Stimulated activated CD8-positive, alpha-beta memory T cell treated with anti-CD3 and anti-CD28 coated beads, Interleukin-2, amount 100 ng/mL, for 1 hour (primary cell): ENCODE measurements at places on chromosomes 5 and 9.

- no peak for DNase-seq
Measured at GRCh38 chr5:73417303-73418034, 31.1 kb downstream of the FOXD1 start.

DNA sequence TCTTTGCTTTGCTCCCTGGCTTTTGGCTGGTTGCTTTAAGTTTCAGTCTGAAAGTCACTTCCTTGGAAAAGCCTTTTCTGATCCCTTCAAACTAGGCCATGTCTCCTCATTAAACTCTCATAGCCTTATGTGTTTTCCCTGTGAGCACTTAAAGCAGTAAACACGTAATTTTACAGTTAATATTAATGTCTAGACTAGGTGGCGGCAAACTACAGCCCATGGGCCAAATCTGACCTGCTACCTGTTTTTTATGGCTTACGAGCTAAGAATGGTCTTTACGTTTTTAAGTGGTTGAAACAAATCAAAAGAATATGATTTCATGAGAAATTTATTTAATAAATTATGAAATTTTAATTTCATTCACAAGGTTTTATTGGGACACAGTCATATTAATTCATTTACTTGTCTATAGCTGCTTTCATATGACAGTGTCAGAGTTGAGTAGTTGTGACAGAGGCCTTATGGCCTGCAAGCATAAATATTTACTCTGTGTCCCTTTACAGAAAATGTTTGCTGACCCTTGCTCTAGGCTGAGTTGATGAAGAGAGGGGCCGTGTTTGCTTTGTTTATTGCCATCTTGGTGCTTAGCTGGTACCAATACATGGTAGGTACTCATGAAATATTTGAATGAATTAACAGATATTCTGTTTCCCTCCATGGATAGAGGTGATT, 7.4 kb downstream of the SLC44A1 start:
- no peak for DNase-seq

DNA sequence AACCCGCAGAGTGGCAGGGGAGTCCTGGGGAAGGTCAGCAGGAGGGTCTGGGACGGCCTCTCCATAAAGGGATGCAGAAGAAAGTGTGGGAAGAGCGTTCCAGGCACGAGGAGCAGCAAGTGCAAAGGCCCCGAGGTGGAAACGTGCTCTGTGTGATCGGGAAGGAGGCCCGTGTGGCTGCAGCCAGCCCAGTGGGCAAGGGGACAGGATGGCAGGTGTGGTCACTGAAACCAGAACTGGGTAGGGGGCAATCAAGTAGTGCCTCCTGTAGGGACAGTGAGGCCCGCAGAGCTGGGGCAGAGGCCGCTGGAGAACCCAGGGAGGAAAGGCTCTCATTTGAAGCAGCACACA, 16.3 kb upstream of the LAMC3 start:
- no peak for DNase-seq

GRCh38 chr9:121574774-121575519, 75.3 kb upstream of the GGTA1 start:
- no peak for DNase-seq

DNA sequence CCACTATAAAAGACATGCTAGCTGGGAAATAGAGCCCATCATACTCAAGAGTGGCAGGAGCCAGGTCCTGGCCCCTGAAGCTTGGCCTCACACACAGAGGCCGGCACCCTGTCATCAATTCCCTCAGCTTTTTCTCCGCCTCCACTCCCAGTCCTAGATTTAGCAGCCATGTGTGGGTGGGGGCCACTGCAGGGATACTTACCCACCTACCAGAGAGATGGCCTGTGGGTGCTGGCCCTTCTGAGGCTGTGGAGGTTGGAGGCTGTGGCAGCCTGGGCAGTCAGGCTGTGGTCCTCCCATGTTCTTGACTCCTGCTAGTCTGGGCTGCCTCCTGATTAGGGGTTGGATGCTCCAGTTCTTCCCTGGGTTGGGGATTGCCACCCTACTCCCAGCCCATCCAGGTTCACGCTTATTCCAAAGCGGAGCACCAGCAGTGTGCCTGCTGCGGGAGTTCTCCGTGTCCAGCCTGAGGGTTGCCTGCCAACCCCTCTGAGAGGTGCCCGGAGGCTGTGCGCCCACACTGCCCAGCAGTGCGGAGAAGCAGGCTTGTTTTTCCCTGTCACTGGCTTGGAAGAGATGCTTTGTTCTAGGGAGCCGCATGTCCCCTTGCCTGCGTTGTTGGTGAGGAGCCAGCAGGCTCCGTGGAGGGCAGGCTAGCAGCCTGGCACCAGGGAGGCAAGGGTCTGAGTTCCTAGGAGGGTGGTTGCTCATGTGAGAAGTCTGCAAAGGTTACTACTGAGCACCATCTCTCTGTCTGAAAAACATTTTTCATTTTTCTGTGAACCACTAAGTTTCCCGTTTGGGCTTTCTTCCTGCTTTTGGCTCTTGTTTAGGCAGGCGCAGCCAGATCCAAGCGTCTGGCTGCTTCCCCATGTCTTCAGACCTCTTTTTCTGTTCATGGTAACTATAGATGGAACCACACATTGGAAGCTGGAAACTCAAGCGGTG, 7.5 kb downstream of the SLC22A5 start:
- DNase-seq: no peak

GRCh38 chr5:147169399-147169798, 65.4 kb upstream of the STK32A start:
- DNase-seq: no peak

DNA sequence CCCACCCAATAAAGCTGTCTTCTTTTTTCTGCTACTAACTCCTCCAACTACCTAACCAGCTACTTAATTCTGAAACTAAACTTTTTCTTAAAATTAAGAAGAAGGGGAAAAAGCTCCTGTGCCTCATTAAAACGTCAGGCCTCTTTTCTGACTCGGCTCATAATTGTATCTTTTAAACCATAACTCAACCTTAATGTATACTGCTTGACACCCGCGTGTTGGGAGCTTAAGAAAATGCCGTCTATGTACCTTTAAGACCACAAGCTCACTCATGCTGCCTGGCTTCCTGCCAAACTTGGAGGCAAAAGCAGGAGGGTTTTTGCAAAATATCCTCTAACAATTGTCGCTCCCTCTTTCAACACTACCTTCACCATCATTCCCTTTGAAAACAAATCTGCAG, 5.0 kb downstream of the EBF1 start:
- DNase-seq: no peak

- no peak for DNase-seq
Measured at GRCh38 chr9:98775831-98776441, 20.4 kb downstream of the ANKS6 start.
